Right ventricle myocardium superior (tissue), 1 donor: ENCODE measurements at places on chromosomes 6 and 20.

DNA sequence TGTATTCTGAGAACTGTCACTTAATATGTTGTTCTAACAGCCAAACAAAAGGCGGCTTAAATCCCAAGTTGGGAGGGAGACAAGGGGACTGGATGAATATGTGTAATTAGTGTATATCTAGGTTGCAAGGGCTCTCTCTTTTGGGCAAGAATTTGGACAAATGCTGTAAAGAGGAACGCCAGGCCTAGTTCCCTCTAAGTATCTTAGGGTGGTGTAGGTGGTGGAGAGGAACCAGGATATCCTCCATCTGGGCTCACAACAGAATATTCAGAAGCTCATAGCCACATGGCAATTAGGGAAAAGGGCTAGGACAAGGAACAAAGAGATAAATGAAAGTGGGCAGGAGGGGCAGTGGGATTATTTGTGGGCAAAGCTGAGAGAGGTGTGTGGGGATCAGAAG, 149.5 kb downstream of the LRFN2 start:
- DNase-seq: no peak

DNA sequence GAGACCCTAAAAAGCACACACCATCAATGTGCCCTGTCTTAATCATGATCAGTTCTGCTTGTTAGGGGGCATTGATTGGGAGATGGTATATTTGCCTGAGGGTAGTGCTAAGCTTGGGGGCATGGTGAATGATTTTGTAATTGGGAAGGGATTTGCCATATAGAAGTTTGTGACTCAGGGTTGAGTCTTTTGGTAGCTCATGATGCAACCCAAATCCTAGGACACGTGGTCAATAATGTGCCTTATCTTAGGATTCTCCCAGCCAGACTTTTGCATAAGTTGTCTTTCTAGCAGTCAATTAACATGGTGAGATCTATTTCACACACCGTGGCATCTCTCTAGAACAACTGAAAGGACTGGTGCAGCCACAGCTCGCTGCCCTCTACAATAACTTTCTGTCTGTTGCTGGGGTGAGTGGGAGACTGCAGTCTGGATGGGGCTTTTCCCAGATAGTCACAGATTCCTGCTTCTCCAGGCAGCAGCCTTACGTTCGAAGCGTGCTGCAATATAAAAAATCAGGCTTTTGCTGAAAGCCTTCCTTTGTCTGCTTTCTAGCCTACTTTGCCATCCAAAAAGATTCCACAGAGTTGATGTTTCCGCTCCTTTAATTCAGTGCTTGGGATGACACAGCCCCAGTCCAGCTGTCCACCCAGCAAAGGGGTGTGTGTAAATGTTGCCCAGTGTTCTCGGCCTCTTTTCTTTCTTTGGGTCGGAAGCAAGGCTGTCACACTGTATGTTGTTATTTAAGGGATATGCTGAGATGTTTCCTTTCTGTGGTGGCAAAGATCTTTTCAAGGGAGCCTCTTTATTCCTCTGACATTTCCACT, 58.9 kb downstream of the ID4 start:
- no peak for DNase-seq

DNA sequence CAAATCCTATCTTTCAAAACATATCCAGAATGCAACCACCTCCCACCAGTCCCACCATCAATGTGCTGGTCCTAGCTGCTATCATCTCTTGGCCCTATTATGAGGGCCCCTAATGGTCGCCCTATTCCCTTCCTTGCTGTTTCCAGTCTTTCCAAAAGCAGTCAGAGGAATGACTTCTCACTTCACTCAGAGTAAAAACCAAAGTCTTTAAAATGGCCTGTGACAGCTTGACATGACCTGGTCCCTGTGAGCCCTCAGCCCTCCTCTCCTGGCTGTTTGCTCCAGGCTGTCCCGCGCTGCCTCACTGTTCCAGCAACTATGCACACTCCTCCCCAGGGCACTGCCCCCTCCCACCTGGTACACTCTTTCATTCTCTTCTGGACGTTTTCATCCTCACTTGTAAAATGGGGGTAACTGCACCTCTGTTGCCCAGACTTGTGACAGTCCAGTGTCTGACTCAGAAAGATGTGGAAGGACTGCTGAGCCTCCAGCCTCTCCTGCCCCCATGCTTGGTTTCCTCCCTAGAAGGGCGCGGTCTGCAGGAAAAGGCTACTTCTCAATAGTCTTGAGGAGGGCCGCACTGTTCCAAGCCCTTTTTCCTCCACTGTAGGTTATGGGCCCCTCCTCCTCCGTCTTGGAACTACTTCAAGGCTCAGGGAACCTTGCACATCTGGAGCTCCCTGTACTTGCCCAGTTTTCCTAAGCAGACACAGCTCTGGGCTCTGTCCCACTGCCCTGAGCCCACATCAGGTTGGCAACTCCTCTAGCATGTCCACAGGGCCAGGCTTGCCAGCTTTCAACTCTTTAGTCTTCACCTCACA, 64.7 kb downstream of the MYH7B start:
- peak; percentile 28 for DNase-seq

- DNase-seq: no peak
Measured at GRCh38 chr6:35454391-35455110, 2.4 kb downstream of the FANCE start.

DNA sequence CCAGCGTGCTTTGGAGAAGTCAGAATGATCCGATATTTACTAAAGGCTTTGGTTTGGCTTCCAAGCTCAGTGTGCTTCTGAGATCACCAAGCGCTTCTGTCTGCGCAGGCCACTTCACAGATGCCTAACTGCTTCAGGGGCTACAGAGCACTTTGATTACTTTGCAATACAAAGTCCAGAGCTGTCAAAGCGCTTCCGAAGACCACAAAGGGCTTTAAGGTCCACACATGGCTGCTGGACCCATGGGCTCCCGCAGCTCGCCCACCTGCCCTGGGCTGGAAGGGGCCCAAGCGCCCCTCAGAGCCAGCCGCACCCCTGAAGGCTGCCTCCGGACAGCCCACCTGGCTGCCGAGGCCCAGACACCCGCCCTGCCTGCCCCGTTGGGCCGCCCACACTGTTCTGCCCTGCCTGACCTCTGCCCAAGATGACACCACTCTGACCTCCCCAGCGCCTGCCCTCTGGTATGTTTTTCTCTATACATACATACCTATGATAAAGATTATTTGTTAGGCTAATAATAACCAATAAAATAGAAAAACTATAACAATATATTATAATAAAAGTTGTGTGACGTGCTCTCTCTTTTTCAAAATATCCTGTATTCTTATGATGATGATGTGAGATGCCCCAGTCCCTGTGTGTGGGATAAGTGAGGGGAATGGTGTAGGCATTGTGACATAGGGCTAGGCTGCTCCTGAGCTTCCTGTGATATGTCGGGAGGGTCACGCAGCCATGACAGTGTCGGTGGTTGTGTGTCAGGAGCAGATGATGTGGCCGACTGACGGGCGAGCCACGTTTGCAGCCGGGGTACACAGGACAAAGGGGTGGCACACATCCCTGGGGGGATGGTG, 22.6 kb downstream of the DYNLT1 start:
- no peak for DNase-seq

DNA sequence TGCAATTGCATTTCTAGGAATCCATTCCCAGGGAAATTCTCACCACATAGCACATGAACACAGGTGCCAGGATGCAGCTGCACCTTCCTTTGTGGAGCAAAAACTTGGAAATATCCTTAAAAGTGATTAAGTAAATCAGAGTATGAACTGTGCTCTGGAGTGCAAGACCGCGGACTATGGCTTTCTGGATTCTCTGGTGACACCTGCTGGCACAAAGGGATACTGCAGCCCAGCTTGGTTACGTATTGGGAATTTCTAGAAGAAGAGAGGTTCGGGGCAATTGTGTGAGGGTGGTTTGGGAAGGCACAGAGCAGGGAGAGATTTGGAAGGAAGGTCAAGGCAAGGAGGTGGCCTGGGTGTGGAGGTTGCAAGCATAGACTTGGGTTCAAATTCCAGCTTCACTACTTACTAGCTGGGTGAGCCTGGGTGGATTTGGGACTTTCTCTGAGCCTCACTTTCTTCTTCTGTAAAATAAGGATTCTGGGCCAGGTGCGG, 15.9 kb upstream of the PEDS1 start:
- peak; percentile 87 for DNase-seq

DNA sequence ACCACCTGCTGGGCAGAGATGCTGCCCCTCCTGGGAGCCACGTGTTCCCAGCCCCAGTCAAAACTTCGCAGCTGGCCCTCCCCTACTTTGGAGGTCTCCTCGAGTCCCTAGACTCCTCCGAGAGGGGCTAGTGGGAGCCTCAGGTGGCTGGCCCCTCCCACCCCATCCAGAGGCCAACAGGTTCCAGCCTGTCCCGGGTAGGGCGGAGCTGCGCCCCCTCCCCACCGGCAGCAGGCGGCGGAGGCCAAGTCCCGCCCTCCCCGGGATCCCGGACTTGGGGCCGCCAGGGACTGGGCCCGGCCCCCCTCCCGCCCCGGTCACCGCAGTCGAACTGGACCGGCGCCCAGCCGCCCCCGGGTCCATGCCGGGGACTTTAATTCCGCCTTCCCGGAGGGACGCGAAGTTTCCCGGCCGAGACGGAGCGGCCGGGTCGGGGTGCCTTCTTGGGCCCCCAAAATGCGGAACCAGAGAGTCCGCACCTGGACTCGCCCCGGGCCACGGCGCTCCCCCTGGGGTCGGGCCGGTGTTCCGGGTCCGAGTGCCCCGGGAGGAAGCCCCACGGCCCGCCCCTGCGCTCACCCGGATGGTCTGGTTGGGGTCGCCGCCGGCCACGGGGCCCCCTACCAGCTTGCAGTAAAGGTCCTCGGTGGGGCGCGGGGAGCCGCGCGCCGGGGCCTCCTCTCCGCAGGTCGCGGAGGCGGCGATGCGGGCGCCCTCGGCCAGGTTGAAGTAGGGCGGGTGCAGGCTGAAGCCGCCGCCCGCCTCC, 559 bp downstream of the LAMA5 start:
- peak; percentile 65 for DNase-seq

- DNase-seq: no peak
Measured at GRCh38 chr6:13985663-13986325, 61.0 kb downstream of the RNF182 start.

- no peak for DNase-seq
Measured at GRCh38 chr20:53800883-53801604, 207.4 kb upstream of the ZNF217 start.

DNA sequence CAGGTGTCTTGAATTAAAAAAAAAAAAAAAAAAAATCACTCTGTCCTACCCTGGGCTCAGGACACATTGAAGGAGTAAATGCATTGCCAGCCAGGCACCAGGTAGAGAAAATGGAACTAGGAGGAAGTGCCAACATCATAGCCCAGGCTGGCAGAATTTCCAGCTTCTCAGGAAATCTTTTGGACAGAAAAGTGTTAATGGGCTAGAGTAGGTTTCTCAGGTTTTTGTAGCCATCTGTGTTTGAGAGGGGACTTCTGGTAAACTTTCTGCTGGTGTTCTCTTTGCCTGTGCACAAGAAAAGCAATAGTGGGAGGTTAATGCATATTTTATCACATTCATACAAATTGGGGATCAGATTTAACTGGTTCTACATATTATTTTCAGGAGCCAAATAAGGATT, 678.3 kb upstream of the NRSN1 start:
- no peak for DNase-seq

- DNase-seq: no peak
Measured at GRCh38 chr6:149045404-149045803, 272.1 kb upstream of the TAB2 start.

DNA sequence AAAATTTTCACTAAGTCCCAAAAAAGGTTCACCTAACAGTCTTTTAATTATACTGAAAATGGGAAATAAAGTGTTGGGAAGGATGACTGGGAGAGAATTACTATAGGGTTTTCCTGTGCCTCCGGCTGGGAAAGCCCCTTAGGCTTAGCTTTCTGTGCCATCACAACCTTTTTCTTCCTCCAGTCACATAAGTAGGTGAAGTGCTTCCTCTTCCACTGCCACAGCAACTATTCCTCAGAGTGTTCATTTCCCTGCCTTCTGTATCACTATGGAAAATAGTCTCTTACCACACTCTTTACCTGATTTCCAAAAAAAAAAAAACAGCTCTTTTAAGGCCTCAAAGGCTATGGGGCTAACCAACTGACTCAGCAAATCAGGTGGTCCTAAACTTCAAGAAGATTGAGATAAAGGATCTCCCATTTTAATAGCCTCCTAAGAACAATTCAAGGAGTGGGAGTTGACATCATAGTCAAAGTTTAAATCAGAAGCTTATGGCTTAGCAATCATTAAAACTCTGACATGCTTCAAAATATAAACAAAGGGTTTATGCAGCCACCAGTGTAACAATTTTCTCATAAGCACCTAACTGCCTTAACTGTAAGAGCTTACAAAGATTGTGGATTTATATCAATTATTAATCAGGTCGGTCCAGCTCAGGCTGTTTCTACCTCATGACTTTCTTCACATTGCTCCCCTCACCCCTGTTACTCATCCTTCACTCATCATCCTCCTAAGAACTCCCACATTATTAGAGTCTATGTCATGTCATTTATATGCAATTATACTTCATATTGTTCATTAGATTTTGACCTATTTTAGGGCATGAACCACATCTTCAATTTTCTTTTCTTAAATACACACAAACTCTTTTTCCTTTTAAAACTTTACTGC, 95.3 kb downstream of the RNGTT start:
- DNase-seq: no peak

GRCh38 chr20:1341561-1342265, 12.8 kb upstream of the SDCBP2 start:
- no peak for DNase-seq

DNA sequence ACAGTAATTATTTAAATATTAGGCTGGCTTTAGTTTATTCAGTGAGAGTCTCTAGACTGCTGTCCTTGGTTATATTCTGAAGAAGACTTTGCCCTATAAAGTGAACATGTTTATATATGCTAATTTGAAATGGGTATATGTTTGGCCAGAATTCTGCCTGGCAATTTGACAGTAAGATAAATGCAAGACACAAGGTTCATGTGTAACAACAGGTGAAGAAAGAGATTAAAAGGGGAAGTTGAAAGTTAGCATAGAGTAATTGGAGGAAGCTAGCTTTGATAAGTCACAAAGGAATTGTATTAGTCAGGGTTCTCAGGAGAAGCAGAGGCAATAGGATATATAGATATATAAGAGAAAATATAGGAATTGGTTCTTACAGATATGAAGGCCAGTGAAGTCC, 191.4 kb downstream of the CENPW start:
- DNase-seq: no peak

- no peak for DNase-seq
Measured at GRCh38 chr6:44270526-44271405, 516 bp downstream of the TMEM151B start.

GRCh38 chr6:97909380-97909779, 626.4 kb upstream of the MMS22L start:
- DNase-seq: no peak

DNA sequence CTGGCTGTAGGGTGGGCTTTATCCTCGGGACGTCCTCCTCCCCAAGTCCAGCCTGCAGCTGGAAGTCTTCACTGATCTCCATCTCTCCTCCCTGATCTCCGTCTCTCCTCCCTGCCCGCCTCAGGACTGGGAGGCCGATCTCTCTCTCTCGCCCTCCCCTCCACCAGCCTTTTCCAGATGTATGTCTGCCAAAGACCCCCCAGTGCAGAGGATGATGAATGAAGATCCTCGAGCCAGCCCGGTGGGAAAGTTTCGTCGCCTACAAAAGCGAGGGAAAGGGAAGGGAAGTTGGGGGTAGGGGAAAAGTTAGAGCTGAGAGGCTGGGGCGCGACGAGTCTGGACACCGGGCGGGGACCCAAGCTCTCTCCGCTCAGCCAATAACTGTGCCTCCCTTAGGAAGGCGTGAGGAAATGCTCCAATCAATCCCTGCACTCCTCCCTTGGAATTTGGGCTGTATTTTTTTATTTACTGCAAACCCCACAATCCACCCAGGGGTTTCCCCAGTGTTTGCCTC, 595 bp upstream of the SRF start:
- DNase-seq: peak; percentile 87

GRCh38 chr6:33904050-33904746, 100.4 kb upstream of the MLN start:
- DNase-seq: peak; percentile 57
